ENCODE measurements at places on chromosomes 16 and 17. TPM values are rescaled to one million over a fixed set of nuclear protein-coding genes. Genes with fewer than 3 reads are reported as not detected.
A peak's percentile ranks its signal among the peaks of the same experiment; 100 is the strongest.

DNA sequence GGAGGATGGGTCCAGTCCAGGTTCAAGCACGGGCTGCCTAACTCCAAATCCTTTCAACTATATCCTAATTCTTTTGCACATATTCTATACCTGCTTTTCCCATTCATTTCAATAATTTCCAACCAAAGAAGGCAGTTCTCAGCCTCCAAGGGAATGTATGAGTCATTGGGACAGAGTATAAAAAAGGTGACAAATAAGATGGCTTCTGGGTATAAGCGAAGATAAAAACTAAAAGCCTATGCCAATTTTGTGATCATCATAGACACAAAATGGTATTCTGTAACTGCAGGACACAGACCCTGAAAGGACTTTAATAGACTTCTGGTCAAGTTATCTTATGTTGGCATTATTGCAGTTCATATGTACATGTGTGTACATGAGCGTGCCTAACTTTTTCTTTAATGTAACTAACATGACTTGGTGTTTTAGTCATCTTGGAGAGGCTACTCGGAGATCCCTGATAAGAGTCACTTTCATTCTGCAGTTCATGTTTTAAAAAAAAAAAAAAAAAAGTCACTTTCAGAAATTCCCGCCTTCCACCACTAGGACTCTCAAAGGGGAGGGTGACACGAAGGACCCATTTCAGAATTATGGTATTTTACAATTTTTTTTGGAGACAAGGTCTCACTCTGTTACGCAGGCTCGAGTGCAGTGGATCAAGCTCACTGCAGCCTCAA is 17.3 kb downstream of the COG1 start:
- H3K27me3 ChIP-seq: no peaks in the 10 kb centered on the region
- no peak overlapping the region for H3K4me3 ChIP-seq
- H3K4me1 ChIP-seq: peaks cover 19% of the 10 kb centered on the region
- peaks cover 59% of the 10 kb centered on the region for H3K36me3 ChIP-seq
- H3K27ac ChIP-seq: no peak overlapping the region
- no peak for DNase-seq

DNA sequence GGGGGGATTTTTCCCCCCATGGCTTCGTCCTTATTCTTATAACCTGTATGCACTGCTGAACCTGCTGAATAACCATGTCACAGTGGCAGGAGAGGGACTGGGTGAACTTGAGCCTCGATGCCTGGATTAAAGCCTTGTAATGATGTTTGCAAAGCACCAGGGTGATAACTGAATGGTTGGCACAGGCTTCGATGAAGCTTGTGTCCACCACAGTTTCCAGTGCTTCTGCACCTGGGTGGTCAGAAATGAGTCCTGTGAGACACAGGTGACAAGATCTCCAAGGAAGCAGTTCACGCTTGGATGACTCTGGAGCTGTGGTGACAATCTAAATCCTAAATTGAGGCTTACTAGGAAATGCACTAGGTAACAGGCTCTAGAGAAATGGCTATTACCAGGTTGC is 729.3 kb downstream of the MAF start:
- no peak overlapping the region for H3K27ac ChIP-seq
- no peak overlapping the region for H3K4me3 ChIP-seq
- H3K36me3 ChIP-seq: no peaks in the 10 kb centered on the region
- no peak for DNase-seq

The MYH8 gene
- not detected for total RNA-seq

GRCh38 chr17:68573338-68573737 is 27.8 kb downstream of the FAM20A start:
- H3K27me3 ChIP-seq: no peaks in the 10 kb centered on the region
- H3K4me3 ChIP-seq: no peak overlapping the region

The ZG16B gene
- 0.27 TPM for total RNA-seq

The CFAP119 gene
- 0.69 TPM for total RNA-seq

GRCh38 chr17:21231533-21231932 is 17.6 kb upstream of the TMEM11 start:
- H3K36me3 ChIP-seq: no peaks in the 10 kb centered on the region
- DNase-seq: no peak
- no peaks in the 10 kb centered on the region for H3K27me3 ChIP-seq
- H3K27ac ChIP-seq: no peak overlapping the region
- peaks cover 3% of the 10 kb centered on the region for H3K4me1 ChIP-seq

- no peaks in the 10 kb centered on the region for H3K27me3 ChIP-seq
- H3K27ac ChIP-seq: no peak overlapping the region
- no peaks in the 10 kb centered on the region for H3K36me3 ChIP-seq
- no peak for DNase-seq
- H3K4me3 ChIP-seq: no peak overlapping the region
Observed at GRCh38 chr16:22181843-22182242, 19.5 kb downstream of the SDR42E2 start.

DNA sequence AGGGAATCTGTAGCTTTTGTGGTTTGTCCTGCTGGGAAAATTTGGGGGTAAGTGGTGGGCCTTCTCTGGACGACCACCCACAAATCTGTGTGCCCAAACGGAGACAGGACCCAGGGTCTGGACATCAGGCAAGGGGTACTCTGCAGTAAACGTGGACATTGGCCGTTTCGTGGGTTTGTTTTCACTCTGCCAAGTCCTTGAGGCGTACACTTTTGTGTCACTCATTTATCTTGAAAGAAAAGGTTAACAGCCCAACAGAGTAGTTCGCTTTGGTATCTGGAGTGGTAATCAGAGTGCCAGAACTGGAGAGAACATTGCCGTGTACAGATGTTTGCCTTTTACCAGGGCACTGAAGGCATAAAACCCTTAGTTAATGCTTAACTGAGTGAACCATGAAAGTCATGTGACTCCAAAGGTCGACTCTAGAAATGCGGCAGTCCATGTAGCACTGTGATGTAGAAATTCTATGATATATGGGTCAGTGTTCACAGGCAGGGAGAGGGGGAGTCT is 15.4 kb downstream of the NAA60 start:
- H3K27me3 ChIP-seq: no peaks in the 10 kb centered on the region
- DNase-seq: no peak
- peaks cover 91% of the 10 kb centered on the region for H3K4me1 ChIP-seq
- peak overlapping the region; percentile 92 for H3K4me3 ChIP-seq

DNA sequence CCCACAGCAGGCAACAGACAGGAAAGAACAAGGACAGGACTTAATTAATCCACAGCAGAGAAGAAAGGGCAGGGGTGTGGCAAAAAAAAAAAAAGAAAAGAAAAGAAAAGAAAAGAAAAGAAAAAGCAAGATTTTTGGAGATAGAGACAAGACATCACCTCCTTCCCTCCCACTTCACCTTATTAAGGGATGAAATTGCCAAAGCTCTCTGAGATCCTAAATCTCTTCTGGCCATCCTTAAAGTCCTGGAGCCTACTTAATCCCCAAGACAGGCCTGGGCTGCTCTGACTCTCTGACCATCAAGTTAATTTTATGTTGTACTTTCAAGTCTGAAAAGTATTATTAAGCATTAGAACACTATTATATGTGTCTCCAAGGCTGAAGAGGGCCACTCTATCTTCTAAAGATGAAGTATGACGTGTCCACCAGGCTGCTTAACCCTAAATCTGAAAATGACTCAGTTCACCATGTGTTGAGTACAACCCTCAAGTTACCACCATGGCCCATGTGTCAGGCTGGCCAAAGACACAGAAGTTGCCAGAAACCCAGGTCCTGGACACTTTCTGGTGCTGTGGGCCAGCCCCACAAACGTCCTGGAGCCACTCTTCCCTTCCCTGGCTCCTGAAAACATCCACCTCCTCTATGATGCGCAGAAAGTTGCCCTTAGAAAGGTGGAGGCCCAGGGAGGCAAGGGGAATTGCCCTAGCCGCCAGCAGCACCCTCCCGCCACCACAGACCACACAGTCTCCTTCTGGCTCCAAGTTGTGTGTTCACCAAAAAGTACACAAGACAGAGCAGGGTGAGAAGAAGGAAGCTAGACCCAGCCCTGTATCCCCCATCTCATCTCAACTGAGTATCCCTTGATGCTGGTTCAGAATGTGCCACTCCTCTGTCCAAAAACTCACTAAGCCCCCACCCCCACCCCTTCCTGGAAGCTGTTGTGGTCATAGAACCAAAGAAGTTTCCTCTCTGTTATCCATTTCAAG is 2.7 kb downstream of the SOCS1 start:
- DNase-seq: no peak
- H3K36me3 ChIP-seq: no peaks in the 10 kb centered on the region
- H3K4me3 ChIP-seq: peak overlapping the region; percentile 90
- H3K27me3 ChIP-seq: no peaks in the 10 kb centered on the region
- peaks cover 44% of the 10 kb centered on the region for H3K4me1 ChIP-seq
- H3K27ac ChIP-seq: no peak overlapping the region

The GRIN2A gene
- 2.4 TPM for total RNA-seq

DNA sequence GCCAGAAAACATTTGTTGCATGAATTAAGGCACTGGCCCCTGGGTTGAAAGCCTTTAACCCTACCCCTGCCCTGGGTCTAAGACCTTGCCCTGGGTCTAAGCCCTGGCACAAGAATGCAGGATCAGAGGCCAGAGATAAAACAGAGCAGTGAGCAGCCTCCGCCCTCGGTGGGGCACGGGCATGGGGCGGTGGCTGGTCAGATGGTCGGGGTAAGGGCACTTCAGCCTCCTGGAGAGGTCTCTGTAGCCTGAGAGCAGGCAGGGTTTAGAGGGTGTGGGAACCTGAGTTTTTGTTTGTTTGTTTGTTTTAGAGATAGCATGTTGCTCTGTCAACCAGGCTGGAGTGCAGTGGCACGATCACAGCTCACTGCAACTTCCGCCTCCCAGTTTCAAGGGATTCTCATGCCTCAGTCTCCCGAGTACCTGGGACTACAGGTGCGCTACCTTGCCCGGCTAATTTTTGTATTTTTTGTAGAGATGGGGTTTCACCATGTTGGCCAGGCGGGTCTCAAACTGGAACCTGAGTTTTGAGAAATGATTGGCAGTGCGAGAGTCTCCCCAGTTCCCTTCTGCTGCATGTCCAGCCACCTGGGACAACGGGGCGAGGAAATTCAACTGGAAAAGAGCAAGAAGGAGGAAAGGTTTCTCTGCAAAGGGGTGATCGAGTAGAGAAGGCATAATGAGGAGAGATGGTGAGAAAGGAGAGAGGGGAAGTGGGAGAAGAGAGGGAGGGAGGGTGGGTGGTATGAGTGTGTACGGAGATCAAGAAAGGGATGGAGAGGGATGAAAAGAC is 27.7 kb downstream of the TNS4 start:
- DNase-seq: no peak
- peaks cover 8% of the 10 kb centered on the region for H3K27me3 ChIP-seq
- H3K4me1 ChIP-seq: peaks cover 9% of the 10 kb centered on the region
- no peak overlapping the region for H3K27ac ChIP-seq
- H3K4me3 ChIP-seq: no peak overlapping the region
- no peaks in the 10 kb centered on the region for H3K36me3 ChIP-seq

- no peaks in the 10 kb centered on the region for H3K4me1 ChIP-seq
- no peak overlapping the region for H3K27ac ChIP-seq
- DNase-seq: no peak
- H3K4me3 ChIP-seq: no peak overlapping the region
- H3K27me3 ChIP-seq: no peaks in the 10 kb centered on the region
Observed at GRCh38 chr16:30971298-30971697, 13.7 kb upstream of the HSD3B7 start.

- no peak overlapping the region for H3K4me3 ChIP-seq
- H3K36me3 ChIP-seq: no peaks in the 10 kb centered on the region
- no peaks in the 10 kb centered on the region for H3K4me1 ChIP-seq
- no peak overlapping the region for H3K27ac ChIP-seq
Observed at GRCh38 chr16:22624038-22624799, 113.5 kb downstream of the NPIPB5 start.

- H3K36me3 ChIP-seq: peaks cover 27% of the 10 kb centered on the region
- peak overlapping the region; percentile 98 for H3K27ac ChIP-seq
- H3K4me3 ChIP-seq: no peak overlapping the region
- no peaks in the 10 kb centered on the region for H3K27me3 ChIP-seq
Observed at GRCh38 chr17:42517516-42517915, 18.5 kb upstream of the NAGLU start.

DNA sequence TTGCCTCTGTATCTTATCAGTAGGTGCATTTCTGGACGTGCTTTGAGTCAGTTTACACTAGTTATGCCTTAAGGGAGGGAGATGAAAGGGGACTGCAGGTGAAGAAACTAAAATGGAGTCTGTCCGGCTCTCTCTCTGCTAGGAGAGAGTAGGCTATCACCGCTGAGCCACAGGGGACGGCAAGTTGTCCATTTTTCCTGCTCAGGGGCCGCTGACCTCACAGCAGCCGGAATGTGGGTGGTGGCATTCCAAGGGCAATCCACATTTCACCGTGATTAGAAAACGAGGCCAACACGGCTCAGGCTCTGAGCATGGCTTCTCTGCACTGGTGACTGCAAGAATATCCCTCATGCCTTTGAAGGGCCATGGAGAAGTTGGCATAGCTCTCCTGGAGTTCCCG is 19.0 kb upstream of the KLHDC4 start:
- H3K36me3 ChIP-seq: no peaks in the 10 kb centered on the region
- H3K27me3 ChIP-seq: peaks cover 9% of the 10 kb centered on the region
- H3K27ac ChIP-seq: no peak overlapping the region
- no peak overlapping the region for H3K4me3 ChIP-seq

The CFAP97D1 gene
- 0.05 TPM for total RNA-seq

DNA sequence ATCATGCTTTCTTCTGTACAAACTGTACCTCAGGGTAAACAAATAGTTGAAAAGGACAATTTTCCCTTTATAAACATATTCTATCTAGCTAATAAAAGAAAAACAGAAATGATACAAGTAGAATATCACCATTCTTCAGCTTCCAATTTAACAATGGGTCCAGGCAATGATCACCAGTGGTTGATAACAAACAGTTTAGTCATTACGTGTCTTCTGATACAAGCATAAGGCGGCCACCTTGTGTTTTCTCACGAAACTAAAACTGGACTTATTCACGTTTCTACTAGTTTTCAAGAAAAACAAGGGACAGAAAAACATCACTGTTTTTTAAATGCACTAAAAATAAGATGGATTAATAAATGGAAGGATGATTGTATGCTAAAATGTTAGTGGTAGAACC is 58.3 kb downstream of the STH start:
- H3K4me3 ChIP-seq: no peak overlapping the region
- no peak overlapping the region for H3K27ac ChIP-seq
- no peaks in the 10 kb centered on the region for H3K27me3 ChIP-seq
- H3K36me3 ChIP-seq: peaks cover 15% of the 10 kb centered on the region
- DNase-seq: no peak

The HBM gene
- total RNA-seq: not detected

The PIK3R6 gene
- total RNA-seq: 1.2 TPM

DNA sequence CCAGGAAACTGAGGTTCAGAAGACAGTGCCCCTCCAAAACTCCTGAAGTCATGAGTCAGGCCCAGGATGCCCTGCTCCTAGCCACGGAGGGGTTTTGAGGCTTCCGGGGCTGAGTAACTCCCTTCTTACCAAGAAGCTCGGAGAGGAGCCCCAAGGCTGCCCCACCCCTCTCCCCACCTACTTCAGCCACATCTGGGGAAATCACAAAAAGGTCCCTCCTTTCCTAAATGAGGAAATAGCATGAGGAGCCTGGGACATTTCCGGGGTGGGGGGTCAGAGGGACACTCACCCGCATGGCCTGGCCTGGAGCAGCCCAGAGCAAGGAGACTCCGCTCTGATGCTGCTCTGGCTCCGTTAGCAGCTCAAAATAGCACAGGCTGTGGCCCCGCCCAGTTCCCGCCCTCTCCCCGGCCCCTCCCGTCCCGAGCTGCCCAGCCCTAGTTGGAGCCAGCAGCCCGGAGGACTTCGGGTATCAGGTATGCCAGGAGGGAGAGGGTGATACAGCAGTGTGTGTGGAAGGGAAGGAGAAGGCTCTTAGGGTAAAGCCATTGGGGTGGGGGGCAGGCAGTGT is 40.1 kb downstream of the MYO18A start:
- peak overlapping the region; percentile 93 for H3K27ac ChIP-seq
- H3K4me3 ChIP-seq: peak overlapping the region; percentile 72
- no peaks in the 10 kb centered on the region for H3K36me3 ChIP-seq
- peak; percentile 91 for DNase-seq

The AATK gene
- total RNA-seq: 2.3 TPM

The KCNJ18 gene
- not detected for total RNA-seq

- H3K27me3 ChIP-seq: no peaks in the 10 kb centered on the region
- no peak overlapping the region for H3K4me3 ChIP-seq
- peaks cover 100% of the 10 kb centered on the region for H3K36me3 ChIP-seq
- DNase-seq: no peak
- peak overlapping the region; percentile 46 for H3K27ac ChIP-seq
- H3K4me1 ChIP-seq: peaks cover 8% of the 10 kb centered on the region
Observed at GRCh38 chr17:3818786-3819185, 17.8 kb upstream of the ITGAE start.
